AG09309 (cell line): ENCODE measurements at places on chromosomes 12 and 14.

- DNase-seq, result no peak
These were observed 78.4 kb upstream of the RAP1B start for GRCh38 chr12:68532204-68532886.

GRCh38 chr12:84601483-84601882 lies 311.1 kb downstream of the SLC6A15 start:
- DNase-seq, result no peak

GRCh38 chr12:132568301-132568700 lies 42.1 kb downstream of the LRCOL1 start:
- no peak for DNase-seq

- DNase-seq, result no peak
These were observed 21.4 kb upstream of the KCNK13 start for GRCh38 chr14:90040411-90040810.

DNA sequence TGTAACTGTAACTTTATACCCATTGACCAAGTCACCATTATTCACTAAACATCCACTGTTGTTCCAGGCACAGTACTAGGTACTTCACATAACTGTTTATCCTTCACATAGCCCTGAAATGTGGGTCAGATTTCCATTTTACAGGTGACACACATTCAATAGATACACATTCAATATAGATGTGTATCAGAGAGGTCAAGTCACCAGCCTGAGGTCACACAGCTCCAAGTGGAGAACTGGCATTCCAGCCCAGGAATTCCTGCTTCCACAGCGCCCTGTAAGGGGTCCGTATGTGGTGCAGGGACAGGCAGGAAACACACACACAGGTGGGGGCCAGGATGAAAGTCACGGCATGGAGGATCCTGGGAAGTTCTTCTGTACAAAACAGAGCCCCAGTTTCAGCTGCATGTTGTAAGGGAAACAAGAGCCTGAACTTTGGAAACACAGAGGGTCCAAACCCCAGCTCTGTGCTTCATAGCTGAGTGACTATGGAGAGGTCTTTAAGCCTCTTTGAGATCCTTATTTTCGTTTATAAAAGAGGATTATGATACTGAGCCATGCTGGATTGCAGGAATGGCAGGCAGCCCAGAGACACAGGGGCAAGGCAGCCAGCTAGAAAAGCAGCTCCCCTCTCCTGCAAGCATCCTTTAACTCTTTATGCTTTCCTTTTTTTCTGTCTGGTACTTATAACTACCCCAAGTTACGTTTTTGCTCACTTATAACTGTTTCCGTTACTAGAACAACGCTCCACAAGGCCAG lies 50.3 kb upstream of the DICER1 start:
- no peak for DNase-seq

DNA sequence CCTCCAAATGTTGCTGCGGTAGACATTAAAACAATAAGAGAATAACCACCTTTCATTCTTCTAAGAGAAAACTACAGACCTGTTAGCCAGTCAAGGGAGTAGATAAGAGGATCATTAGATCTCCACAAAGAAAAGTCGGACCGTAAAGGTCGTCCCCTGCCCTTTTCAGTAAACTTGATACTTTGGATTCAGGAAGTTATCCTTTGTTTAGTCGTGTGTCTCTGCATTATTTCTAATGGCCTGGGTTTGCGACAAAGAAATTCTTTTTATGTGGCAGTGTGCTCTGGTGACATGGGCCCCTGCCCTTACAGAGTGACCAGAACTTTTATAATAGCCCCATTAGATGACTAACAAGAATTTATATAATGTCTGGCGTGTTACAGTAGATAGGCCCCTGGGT lies 44.6 kb upstream of the EVL start:
- no peak for DNase-seq

DNA sequence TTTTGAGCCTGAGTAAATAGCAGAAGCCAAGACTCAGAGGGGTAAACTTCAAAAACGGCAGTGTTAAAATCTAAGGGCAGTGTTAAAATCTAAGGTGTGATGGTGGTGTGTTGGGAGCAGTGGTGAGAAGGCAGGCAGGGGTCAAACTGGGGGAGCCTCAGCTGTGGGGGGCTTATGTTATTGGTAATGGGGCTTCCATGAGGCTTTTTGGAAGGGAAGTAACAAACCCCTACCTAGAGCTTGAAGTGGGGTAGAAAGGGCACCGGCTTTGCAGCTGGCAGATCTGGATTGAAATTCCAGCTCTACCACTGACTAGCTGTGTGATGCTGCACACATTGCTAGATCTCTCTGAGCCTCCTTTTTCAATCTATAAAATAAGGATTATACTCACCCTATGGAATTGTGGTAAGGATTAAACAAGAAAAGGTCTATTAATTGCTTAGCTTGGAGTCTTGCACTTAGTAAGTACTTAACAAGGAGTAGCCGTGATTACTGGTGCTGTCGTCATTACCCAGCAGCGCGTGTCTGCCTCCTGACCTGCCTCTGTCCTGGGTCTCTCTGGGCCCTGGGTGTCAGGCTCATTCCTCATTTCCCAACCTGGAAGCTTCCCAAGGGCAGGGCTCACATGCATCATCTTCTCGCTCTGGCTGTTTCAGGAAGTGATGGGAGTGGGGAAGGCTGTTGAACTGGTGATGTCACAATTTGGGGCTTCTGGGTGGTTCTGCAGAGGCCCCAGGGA lies 18.5 kb upstream of the KRT80 start:
- no peak for DNase-seq

- DNase-seq, result no peak
These were observed 236.9 kb downstream of the RERGL start for GRCh38 chr12:17853054-17853453.

DNA sequence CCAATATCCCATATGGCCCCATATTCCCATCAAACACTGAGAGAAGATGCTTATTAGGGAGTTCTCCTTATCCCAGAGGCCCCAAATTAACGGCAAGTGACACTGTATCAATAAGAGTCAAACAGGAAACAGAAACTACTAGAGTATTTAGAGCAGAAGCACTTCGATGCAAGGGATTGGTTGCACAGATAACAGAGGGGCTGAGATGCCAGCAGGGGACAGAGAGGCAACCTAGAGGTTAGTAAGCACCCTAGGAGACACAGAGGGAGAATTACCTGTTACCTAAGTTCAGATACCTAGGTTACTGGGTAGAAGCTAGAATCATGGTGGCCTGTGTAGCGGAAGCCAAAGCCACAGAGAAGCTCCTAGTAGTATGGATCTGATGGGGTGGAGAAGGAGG lies 2.9 kb downstream of the HEBP1 start:
- no peak for DNase-seq
